MV-4-11 (cell line): ENCODE measurements at places on chromosomes 11 and 22.

DNA sequence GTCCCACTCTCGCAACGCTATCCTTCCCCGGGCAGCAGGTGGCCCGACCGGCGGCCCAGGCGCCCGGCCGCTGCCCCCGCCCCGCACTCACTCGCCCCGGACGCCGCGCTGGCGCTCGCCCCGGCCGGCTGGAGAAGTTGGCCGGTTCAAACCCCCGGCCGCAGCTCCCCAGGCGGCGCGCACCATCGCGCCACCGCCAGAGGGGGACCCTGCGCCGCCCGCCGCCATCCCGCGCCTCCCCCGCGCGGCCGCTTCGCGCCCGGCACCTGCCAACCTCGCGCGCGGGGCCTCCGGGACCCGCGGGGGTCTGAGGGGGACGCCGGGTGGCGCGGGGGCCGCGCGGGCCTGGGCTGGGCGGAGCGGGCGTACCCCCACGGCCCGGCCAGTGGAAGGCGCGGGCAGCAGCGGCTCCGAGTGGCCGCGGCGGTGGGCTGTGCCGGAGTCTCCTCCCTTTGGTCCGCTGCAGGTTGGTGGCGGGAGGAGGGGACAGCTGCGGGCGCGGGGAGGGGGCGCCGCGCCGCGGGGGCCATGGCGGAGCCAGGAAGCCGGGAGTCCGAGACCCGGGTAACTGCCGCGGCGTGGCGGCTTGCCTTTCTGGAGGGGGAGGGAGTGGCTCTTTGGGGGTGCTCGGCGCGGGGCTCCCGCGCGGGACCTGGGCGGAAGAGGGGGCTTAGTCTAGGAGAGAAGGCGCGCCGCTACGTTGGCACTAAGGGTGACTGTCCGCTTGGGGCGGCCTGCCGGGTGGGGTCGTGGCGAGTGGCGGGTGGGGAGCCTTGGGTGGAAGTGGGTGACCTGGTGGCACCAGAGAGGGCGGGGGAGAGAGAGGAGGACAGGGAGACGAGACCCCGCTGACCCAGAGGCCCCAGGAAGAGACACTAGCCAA, at the start of the genes MPST and TST:
Gene MPST (plus strand): TSS at position 434 of the 883 bp plus-strand sequence. CDS start 95 bp downstream, at position 529.
Gene TST (minus strand): TSS at position 139 of the 883 bp plus-strand sequence. CDS start 715 bp downstream, outside the sequence.
- DNase-seq: peak; percentile 47

- DNase-seq: no peak
Measured at GRCh38 chr11:75244052-75244814, 3.7 kb downstream of the TPBGL start.

DNA sequence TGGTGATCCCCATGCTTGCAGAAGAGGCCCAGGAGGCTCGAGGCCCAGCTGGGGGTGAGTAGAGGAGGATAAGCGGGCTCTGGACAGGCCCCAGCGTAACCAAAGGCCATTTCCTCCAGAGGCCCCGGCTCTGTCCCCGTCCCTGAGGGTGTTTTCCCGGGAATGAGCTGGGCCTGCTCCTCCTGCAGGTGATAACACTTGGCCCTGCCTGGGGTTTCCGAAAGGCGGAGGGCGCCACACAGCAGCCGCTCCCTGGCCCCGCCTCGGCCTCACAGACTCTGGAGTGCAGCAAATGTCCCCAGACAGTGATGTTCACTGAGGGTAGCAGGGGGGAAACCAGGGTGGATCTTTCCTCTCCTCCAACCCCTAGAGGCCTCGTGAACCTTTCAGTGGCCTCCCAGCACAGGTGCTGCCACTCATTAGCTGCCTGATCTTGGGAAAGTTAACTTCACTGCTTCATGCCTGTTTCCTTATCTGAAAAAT, 10.5 kb upstream of the MGAT3 start:
- no peak for DNase-seq

- no peak for DNase-seq
Measured at GRCh38 chr22:29979777-29980321, 96.9 kb downstream of the MTMR3 start.

GRCh38 chr22:31659246-31659645, 2.8 kb downstream of the PISD start:
- DNase-seq: no peak
